RWPE1 (cell line): ENCODE measurements at places on chromosomes 6 and 20.

DNA sequence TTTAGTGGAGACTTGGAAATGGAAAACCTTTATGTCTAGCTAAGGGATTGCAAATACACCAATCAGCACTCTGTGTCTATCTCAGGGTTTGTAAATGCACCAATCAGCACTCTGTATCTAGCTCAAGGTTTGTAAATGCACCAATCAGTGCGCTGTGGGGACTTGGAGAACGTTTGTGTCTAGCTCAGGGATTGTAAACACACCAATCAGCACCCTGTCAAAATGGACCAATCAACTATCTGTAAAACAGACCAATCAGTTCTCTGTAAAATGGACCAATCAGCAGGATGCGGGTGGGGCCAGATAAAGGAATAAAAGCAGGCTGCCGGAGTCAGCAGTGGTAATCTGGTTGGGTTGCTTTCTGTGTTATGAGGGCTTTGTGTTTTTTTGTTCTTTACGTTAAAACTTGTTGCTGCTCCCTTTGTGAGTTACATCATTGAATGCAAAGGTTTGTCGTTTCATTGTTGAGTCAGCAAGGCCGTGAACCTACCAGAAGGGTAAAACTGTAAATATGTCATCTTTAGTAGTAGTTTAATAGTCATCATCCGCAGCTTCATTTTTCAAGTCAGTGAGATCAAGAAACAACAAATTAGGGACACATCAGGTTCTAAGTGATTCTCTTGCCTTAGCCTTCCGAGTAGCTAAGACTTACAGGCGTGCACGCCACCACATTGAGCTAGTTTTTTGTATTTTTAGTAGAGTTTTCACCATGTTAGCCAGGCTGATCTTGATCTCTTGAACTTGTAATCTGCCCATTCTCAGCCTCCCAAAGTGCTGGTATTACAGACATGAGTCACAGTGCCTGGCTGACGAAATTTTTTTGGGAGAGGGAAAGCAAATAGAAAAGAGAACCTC, 22.7 kb upstream of the NUP153 start:
- no peak for DNase-seq

- DNase-seq, result peak; percentile 11
Measured at GRCh38 chr6:119348748-119349360, 707 bp downstream of the MAN1A1 start.

DNA sequence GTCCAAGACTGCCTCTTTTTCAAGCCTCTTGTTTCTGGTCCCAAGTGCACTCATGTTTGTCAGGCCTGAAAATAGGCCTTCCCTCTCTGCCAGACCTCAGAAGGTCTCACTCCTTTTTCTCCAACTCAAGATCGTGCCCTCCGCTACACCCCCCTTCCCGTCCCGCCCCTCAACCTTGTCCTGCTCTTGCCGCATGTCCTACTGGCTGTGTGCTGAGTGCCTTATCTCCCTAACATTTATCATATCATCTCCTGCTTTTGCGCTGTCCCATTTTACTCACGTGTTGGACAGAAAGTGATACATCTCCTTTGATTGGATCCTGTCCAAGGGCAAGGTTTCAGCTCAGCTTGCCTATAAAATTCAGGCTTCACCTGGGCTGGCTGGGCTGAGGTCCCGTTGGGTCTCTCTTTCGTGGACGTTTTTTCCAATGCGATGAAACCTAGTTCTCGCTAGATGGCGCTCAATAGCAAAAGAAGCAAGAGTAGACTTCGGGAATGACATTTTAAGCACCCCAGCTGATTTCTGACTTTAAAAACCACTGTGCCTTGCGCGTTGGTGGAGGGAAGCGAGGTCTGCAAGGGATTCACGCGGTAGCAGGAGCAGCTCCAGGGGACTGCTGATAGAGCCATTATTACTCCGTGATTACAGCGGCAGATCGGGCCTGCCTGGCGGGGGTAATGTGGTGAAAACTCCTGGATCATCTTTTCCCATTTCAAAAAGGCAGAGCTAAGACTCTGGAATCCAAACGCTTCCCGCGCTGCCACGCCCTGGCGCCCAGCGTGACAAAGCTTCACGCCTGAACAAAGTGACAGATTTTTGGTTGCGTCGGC, 137.6 kb downstream of the IMPG1 start:
- DNase-seq, result peak; percentile 74

DNA sequence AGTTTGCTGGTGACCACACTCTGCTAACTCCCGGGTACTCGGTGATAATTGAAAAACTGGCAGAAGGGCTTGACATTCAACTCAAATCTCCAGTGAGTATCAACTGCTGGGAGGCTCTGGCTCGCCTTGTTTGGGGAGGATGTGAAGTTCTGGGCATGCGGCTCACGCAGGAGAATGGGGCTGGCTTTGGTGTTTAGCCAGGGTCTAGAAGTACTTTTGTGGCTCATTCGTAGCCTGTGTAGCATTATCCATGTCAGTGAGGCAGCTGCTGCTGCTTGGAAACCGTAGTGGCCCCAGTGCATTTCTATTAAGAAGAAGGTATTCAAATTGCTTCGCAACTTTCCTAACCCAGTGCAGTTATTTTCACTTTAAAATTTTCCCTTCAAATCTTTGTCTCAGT, 52.2 kb downstream of the KDM1B start:
- DNase-seq, result no peak

DNA sequence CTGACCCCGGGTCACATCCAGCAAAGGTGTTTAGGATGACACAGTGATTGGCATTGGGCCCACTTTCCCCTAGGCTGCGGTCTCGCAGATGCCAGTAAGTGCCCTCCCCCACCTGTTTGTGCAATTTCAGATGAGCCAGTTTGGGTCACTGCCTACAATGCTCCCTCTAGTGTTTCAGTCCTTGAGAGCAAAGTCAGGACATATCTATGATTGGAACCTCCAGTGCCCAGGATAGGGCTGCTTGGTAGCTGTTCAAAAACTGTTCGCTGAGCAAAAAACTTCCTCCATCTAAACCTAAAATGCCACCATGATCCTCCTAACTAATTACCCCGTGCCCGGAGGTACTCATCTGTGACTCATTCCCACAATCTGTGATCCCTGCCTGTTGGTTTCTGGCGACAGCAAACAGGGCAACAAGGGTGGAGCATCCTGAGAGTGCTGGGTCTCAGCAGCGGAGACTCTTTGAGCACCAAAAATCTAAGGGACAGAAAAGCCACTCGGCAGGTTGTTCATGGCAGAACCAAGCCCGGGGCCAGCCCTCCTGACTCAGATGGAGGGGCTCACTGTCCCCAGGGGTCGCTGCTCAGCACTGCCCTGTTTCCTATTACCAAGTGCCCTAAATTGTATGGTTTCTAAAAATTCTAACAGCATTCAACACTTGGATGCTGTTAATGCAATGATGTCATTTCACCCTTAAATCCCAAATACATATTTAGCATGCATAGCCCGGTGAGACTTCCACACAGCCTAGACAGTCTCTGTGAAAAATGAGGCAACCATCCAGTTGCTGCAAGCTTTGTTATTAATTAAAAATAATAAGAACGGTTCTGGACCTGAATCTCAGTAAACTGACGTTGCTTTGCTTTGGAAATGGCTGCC, 5.0 kb downstream of the VSX1 start:
- peak; percentile 72 for DNase-seq
